Renal cortical epithelial cell (primary cell): ENCODE measurements at places on chromosomes 3 and 15.

GRCh38 chr3:134333522-134334181, 40.6 kb downstream of the AMOTL2 start:
- peak; percentile 76 for DNase-seq

- no peak for DNase-seq
Observed at GRCh38 chr15:90950676-90951075, 4.0 kb upstream of the RCCD1 start.

DNA sequence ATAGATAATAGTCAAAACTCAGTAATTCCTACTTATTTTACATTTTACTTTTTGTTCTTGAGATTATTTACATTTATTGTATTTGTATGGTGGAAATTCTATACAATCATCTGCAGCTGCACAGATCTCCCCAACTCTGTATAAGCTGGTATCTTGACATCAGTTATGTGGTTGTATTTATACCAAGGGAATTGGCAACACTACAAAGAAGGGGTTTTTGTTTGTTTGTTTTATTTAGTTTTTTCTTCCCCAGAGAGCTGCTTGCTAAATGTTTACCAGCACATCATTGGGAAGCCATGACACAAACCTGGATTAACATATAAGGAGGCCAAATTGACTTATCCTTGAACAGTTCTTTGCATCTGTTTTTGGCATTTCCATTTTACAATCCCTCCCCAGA, 389.2 kb upstream of the KCNMB2 start:
- DNase-seq: no peak

- DNase-seq: peak; percentile 40
Observed at GRCh38 chr15:97903971-97904572, 56.4 kb upstream of the ARRDC4 start.

- no peak for DNase-seq
Observed at GRCh38 chr3:100164743-100165142, 50.4 kb upstream of the FILIP1L start.

DNA sequence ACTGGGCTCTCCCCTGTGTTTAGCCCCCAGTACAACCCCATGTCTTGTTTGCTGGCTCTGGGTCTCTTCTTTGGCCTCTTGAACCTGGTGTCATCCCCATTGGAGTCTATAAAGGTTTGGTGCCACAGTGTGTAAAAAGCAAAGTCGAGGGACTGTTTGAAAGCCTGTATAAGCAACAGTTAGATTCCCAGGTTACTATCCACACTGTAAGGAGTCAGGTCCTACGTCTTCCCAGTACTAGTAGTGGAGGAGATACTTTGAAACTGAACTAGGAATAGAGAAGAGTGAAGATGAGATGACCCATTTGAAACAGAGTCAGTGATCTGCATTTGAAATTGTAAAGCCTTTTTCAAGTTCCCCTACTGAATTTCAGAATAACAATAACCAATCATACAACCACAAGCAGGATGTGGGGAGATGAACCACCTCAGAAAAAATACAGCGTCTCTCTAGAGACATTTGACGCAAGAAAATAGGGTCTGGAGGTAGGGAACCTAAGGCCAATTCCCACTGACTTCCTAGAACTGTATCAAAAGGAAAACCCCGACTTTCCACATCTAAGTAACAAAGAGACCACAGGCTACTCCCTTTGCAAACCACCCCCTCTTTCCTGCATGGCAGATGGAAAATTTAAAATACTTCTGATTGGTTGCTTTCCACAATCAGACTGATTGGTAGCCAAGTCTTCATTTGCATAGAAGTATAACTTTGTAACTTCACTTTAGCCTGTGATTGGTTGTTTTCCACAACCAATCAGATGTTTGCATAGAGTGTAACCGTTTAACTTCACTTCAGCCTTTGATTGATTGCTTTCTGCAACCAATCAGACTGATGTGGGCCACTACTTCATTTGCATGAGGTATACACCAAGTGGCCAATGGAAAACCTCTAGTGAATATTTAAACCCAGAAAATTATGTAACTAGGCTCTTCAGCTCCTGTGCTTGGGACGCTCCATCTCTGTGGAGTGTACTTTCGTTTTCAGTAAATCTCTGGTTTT, 49.9 kb upstream of the NEDD4 start:
- DNase-seq: no peak

- DNase-seq: no peak
Observed at GRCh38 chr15:89631902-89632264, 23.4 kb downstream of the KIF7 start.

DNA sequence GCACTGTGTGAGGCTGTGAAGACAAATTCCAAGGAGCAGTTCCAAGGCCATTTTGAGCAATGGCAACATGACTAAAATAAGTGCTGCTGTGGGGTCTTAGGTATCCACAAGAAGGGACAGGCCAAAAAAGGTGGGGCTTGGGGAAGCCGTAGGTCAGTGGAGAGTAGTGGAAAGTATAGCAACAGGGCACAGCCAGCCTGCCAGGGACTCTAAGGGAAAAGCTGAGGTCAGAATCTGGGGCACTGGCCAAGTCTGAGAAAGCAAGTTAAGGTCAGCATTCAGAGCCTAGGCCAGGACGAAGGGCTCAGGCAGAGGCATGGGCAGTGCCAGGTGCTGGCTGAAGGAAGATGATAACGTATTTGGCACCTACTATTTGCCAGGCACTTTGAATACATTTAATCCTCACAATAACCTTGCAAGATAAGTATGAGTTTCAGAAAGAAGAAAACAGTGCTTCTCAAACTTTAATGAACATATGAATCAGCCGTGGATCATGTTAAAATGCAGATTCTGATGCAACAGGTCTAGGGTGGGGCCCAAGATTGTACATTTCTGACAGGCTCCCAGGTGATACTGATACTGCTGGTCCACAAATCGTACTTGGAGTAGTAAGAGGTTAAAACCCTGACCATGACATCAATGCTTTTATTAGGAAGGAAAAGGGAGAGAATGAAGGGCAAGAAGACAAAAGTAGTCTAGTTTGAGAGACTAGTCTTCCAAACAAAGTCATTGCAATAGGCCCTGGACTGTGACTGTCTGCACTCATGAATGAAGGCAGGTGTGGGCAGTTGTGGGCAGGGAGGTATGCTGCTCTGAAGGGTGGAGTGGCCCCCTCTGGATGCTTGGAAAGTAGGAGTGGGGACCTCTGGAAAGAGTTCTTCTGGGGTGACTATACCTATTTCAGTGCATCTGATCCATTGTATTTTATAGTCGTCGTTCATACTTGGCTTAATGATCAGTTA, 106.3 kb upstream of the ANKRD28 start:
- no peak for DNase-seq

GRCh38 chr3:75180235-75180944, 483.7 kb upstream of the FRG2C start:
- DNase-seq: no peak

DNA sequence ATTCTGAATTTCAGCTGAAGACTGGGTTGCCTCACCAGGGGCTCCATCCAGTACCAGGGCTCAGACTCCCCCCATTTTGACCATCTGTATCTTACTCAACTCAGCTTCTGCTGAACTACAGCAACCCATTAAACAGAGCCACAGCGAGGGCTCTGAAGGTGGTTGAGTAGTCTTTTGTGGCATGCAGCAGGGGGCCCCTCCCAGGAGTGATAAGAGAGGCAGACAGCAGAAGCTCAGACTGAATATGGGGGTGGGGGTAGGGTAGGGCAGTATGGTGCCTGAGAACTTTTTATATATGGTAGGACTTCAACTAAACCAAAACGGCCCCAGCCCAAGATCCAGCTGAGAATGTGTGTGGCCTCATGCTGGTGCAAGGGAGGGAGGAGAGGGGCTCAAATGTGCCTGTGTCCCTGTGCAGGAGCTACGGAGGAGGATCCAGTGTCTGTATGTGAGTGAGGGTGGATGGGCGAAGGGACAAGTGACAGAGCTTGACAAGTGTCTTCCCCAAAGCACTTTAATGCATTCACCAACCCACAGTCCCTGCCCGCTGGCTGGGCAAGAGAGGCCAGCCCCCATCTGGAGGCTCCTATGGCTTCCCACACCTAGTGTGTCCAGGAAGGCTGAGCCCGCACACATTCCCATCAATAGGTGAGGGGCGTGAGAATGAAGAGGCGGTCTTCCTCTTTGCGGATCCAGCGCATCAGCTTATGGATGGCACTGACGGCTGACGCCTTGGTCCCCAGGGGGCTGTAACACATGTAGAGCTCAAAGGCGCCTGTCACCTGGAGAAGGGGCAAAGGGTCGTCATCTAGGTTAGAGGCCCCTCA, 4.9 kb upstream of the MST1R start:
- no peak for DNase-seq

DNA sequence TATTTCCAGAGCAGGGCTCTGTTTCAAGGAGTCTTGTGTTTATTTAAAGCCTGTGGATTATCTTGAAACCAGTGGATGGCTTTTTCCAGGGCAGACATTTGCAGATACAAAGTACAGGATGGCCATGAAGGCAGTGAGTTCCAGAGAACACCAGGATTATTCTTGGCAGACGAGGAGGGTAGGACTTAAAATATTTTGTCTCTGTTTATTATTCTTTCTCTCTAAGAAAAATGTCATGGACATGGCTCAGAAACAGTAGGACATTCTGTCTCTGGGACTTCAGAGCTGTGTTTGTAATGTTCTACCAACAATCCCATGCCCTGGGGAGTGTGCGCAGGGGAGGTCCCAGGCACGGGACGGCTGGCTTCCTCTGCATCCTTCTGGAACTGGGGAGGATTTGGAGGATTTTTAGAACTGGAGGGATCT, 125.9 kb downstream of the ATP10A start:
- no peak for DNase-seq

DNA sequence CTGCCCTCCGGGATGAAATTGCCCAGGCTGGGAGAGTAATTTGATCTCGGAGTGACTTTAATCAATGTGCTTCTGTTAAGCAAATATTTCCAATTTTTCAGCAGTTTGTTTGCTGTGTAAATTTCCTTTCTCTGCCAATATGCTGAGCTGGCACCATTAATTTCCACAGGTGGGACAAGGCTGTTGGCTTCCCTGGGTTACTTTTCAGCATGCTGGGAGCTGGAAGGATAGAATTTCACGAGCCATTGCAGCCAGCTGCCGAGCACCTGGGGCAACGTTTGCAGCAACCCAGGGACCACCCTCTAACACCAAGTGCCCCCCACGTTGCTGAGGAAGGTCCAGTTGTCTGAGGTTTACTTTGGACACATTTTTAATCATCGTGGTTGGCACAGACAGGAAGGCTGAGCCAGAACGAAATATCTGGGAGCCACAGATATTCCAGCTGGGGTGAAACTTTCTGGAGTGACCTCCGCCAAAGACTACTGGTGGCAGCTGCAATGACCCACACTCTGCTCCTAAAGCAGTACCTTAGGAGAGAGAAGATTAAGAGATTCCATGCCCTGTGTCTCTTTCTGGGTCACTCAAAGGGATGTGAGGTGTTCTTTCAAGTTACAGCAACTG, 293.3 kb upstream of the RGMA start:
- no peak for DNase-seq

- no peak for DNase-seq
Observed at GRCh38 chr15:75170203-75170602, 31.5 kb upstream of the C15orf39 start.

- no peak for DNase-seq
Observed at GRCh38 chr3:72271923-72272322, 487.0 kb upstream of the PROK2 start.

DNA sequence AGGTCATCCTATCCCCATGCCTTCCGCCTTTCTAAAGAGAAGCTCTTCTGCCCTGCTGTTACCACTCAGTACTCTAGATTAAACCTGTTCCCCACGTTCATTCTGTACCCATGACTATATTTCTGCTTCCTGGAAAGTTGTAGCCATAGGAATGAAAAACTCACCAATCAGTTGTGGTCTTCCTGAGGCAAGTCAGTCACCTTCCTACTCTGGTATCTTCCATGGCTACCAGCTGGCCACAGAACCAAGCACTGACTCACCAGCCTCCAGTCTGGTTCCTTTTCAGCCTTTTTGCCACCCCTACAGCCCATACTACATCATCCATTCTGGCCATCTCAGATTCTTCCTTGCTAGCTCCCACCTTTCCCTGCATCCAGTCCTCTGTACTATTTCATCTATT, 46.4 kb downstream of the TMEM44 start:
- peak; percentile 80 for DNase-seq

- no peak for DNase-seq
Observed at GRCh38 chr3:56052188-56052587, 416.1 kb downstream of the ERC2 start.

- peak; percentile 51 for DNase-seq
Observed at GRCh38 chr3:127770671-127771355, 51.5 kb downstream of the MGLL start.

GRCh38 chr15:40282147-40282868, 556 bp downstream of the ANKRD63 start:
- DNase-seq: no peak

DNA sequence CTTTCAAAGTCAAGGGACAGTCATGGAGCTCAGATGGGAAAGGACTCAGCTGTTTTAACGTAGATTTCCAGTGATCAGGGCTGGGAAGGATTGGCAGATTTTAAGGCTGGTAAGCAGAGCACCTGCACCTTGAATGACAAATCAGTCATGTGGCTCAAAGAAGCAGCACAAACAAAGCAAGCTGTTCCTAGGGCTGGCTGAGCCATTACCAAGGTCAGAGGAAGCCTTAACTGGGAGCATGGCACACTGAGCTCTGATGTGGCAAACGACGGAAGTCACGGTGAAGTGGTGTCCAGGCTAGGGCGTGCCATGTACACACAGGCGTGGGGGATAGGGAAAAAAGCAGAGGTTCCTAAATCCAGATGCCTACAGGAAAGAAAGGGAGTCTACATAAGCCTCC, 84.6 kb upstream of the PFN2 start:
- DNase-seq: no peak

DNA sequence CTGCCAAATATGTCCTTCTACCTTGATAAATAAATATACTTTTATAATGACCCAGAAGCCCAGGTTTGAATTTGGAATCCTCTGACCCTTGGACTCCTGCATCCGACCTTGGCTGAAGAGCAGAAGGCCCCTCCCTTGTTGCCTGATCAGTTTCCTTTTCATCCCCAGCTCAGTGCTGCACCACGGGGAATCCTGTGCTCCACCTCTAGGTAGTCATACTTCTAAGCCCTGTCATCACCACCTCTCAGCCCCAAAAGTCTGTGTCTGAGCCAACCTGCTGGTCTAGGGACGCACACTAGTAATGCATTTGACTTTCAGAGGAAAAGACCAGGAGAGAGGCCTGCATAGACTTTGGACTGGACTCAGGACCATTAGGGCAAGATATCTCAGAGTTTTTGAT, 310.6 kb downstream of the NLGN1 start:
- DNase-seq: no peak

DNA sequence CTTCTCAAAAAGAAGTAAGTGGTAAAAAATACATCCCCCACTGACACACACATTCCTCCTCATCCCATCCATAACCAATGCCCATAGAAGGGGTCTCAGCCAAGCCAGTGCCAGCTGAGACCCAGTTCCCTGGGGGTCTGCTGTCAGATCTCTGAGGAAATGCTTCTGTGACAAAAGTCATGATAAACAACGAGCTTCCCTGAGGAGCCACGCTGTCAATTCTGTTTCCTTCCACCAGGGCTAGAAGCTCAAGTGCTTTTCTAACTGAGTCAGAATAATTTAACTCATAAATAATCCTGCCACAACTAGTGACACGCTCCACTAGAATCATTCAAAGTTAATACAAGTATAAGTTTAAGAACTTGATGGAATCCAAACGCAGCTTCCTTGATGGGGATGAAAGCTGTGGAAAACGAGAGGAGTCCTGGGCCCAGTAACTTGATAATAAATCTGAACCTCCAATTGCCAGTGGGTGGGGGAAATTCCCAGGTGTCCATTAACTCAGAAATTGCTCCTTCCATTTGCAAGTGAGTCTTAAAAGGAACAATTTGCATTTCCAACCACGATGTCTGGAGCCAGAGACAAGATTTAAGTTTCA, 348.7 kb upstream of the LMCD1 start:
- peak; percentile 86 for DNase-seq

GRCh38 chr15:98845138-98845884, 162.3 kb downstream of the PGPEP1L start:
- DNase-seq: no peak
